MCF 10A (cell line): ENCODE measurements at places on chromosomes 2 and 18. TPM values are rescaled to one million over a fixed set of nuclear protein-coding genes. Genes with fewer than 3 reads are reported as not detected.

The AFF3 gene
- 0.42 and 1.0 TPM in 2 replicates for total RNA-seq

The HOXD13 gene
- not detected in 2 replicates for total RNA-seq

The FLACC1 gene
- total RNA-seq: 0.74 and 1.1 TPM in 2 replicates

The CDH7 gene
- total RNA-seq: not detected in 2 replicates

The CENPA gene
- 19.7 and 35.1 TPM in 2 replicates for total RNA-seq

The PDCD1 gene
- total RNA-seq: not detected in 2 replicates

The EML6 gene
- total RNA-seq: 0.77 and 1.7 TPM in 2 replicates

The CDH2 gene
- total RNA-seq: 14.6 and 15.1 TPM in 2 replicates

The DPP4 gene
- not detected in 2 replicates for total RNA-seq

The ICOS gene
- not detected in 2 replicates for total RNA-seq

The TRAF3IP1 gene
- 19.1 and 30.1 TPM in 2 replicates for total RNA-seq

The LRP1B gene
- total RNA-seq: not detected in 2 replicates

The REG3G gene
- not detected in 2 replicates for total RNA-seq

The DCDC2C gene
- not detected in 2 replicates for total RNA-seq

The MC5R gene
- not detected in 2 replicates for total RNA-seq

The IGFBP5 gene
- total RNA-seq: not detected in 2 replicates

The PID1 gene
- total RNA-seq: 123 and 211 TPM in 2 replicates

The BOLL gene
- not detected in 2 replicates for total RNA-seq

The EFHD1 gene
- not detected in 2 replicates for total RNA-seq

The ACSL3 gene
- total RNA-seq: 183 and 203 TPM in 2 replicates

The INPP5D gene
- total RNA-seq: 46.1 and 64.9 TPM in 2 replicates

The CFAP221 gene
- total RNA-seq: not detected in 2 replicates

The SCN9A gene
- 1.3 and 1.9 TPM in 2 replicates for total RNA-seq

The TUBA4A gene
- total RNA-seq: 37.2 and 80.5 TPM in 2 replicates

The INO80B gene
- 34.6 and 36.0 TPM in 2 replicates for total RNA-seq

The ASB18 gene
- total RNA-seq: not detected in 2 replicates

The AGBL5 gene
- 18.9 and 22.7 TPM in 2 replicates for total RNA-seq

The BCL2 gene
- 3.0 and 5.7 TPM in 2 replicates for total RNA-seq

The INHBB gene
- total RNA-seq: 0.10 and 0.16 TPM in 2 replicates

The ACKR3 gene
- 0.29 and 0.61 TPM in 2 replicates for total RNA-seq

The TAF1B gene
- 19.7 and 25.5 TPM in 2 replicates for total RNA-seq

The HOXD8 gene
- not detected in 2 replicates for total RNA-seq
